ENCODE measurements at places on chromosomes 16 and 17.

GRCh38 chr16:65280845-65281512 is 159.1 kb upstream of the CDH11 start:
- no peak for DNase-seq

- DNase-seq, result no peak
Measured at GRCh38 chr16:69073181-69073702, 32.2 kb upstream of the HAS3 start.

- DNase-seq, result peak; percentile 3
Measured at GRCh38 chr17:37081287-37081686, 132.5 kb downstream of the AATF start.

- no peak for DNase-seq
Measured at GRCh38 chr16:24497440-24497839, 41.9 kb upstream of the RBBP6 start.

DNA sequence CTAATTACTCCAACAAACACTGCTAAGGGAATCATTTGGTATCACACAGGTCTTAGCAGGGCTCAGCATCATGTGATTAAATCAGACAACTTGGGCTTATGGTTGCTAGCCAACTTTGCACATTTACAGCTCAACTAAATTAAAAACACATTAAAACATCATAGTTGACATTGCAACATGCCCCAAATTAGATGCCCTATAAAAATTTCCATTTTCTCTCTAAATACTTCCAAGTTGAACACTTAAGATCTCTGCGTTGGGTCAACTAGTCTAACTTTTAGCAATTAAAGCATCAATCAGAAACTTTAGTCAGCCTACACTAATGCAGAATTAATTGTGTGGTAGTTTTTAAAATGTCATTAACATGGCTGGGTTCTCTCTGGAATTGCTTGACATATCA is 12.1 kb downstream of the DNAJC7 start:
- no peak for DNase-seq

DNA sequence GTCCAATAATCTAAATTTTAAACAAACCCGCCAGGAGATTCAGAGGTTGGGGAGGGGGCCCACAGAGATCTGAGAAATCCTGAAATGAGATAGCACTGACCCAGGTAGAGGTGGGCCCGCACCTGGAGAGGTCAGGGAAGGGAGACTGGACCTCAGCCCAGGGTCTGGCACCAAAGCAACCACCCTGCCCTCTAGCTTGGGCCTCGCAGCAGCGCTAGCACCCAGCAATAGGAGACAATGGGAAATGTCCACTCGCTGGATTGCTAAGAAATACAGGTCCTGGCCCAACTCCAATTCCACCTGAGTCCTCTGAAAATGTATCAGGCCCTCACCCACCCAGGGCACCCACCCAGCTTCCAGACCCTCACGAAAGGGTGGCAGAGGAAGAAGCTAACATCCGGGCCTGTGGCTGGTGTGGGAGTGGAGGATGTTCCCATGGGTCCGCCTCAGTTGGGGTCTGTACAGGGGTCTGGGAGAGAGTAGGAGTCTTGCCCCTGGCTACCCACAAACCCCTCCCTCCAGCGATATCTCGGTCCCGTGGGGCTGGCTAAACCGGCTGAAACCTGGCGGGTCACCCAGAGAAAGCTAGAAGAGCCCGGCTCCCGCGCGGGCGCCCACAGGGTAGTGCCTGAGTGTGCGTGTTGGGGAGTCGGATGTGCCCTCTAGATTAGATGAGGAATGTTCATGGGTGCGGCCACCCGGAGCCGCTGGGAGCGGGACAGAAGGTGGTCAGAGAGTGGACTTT is 1.1 kb downstream of the PLLP start:
- DNase-seq, result no peak

- DNase-seq, result no peak
Measured at GRCh38 chr17:80425835-80426426, 11.0 kb downstream of the ENDOV start.

DNA sequence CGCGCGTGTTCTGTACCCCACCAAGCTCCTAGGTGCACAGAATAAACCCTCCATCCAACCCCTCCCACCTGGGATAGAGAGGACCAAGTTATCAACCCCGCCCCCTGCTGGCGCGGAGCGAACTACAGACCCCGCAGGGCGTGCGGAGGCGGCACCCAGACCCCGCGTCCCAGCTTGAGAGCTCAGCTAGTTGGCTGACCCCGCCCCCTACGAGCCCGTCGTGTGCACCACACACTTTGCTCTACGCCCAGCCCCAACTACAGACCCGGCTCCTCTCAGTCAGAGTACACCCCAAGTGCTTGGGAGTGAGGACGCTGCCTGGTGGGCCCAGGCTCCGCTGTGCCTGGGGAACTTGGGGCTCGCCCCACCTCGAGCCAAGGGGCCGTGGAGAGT is 1.5 kb downstream of the GRIN2A start:
- no peak for DNase-seq

GRCh38 chr17:57892820-57893595 is 43.2 kb upstream of the MRPS23 start:
- DNase-seq, result no peak

GRCh38 chr16:58999762-59000161 is 265.6 kb upstream of the GOT2 start:
- no peak for DNase-seq

DNA sequence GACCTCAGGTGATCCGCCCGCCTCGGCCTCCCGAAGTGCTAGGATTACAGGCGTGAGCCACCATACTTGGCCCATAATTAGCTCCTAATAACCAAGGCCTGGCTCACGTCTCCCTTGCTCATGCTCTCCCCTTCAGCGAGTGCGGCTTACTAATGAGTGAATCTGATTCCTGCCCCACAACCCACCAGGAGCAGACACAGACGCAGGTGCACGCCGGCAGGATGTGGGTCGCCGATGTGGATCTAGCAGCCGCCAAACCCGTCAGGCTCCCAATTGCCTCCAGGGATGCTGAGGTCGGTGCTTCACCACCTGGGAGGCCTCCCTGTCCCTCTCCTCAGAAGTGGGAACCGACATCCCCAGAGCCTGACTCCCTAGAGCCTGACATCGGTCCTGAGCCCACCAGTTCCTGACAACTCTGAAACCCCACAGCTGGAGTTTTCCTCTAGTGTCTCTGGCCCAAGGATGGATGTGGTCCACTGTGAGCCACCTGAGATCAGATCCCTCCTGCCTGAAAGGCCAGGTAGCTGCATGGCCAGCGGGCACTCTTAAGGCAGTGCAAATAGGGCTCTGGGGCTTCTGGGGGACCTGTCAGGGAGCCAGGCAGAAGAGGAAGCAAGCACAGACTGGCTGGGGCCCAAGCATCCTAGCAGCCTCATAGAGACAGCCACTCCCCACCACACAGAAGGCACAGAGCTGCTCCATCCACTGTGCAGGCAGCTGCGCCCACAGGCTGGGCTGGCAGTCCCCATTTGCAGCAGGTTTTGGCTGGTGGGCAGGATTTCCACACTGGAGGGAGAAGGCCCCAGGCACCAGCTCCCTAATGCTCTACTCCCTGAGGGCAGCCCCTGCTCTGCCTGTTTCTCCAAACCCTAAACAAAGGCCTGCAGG is 10.8 kb downstream of the EXOC7 start:
- no peak for DNase-seq

DNA sequence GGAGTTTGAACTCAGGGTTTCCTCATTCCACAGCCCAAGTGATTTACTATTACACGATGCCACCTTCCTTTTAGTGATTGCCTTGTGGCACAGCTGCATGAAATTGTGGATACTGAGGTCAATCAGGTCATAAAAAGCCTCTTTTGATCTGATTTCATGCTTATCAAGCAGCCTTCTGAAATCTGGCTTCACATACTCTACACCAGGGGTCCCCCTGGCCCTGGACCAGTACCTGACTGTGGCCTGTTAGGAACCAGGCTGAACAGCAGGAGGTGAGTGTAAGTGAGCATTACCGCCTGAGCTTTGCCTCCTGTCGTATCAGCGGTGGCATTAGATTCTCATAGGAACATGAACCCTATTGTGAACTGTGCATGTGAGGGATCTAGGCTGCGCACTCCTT is 13.8 kb downstream of the SLFN5 start:
- no peak for DNase-seq

- no peak for DNase-seq
Measured at GRCh38 chr17:13919818-13920217, 149.5 kb upstream of the COX10 start.

- DNase-seq, result no peak
Measured at GRCh38 chr16:67087803-67088202, 21.9 kb upstream of the PHAF1 start.

- DNase-seq, result no peak
Measured at GRCh38 chr16:27238016-27238587, 30.5 kb downstream of the NSMCE1 start.

DNA sequence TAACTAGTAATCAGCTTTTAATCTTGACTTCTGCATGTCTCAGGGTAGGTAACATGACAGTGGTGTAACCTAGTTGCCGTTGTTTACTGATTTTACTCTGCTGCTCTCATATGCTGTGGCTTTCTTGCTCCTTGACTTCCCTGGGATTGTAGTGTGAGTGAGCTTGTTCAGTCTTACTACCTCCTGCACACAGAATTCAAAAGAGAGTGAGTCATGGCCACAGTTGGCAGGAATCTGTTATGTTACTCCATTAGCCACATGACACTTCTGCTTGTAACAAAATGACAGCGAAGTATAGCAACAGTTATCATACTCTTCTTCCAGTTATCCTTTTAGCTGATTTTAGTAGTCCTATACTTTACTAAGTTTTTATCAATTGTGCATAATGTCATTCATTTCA is 18.8 kb downstream of the TNRC6A start:
- DNase-seq, result no peak

DNA sequence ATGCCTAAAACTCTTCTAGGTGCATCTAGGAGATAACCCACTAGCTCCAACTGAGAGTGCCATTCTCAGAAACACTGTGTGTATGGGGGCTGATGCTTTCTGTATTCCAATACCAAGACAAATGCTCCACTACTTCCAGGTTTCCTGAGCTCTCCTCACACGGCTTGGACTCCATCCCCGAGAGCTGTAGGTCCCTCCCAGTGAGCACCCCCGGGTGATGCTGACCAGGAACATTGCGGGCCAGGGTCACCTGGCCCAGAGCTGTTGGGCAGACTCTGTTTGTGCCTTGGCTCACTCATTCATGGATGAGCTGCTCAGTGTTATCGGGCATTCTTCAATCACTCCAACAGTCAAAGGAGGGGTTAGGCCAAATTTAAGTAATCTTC is 7.0 kb downstream of the CUEDC1 start:
- no peak for DNase-seq

DNA sequence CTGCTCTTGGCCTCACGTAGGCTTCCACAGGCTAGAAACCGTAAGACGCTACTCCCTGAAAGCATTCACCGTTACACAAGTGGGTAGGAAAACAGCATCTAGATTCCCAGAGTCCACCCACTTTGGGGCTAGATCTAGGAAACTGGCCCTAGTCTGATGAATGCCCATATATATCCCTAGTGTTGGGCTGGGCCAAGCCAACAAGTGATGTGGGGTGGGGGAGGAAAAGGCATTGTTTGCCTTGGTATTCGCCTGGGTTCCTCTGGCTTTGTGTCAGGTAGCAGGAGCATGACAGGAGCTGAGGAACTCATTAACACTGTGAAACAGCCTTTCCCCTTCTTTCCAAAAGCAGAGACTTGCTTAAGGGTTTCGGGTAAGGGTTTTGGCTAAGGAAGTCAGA is 112.4 kb downstream of the SMG6 start:
- no peak for DNase-seq

DNA sequence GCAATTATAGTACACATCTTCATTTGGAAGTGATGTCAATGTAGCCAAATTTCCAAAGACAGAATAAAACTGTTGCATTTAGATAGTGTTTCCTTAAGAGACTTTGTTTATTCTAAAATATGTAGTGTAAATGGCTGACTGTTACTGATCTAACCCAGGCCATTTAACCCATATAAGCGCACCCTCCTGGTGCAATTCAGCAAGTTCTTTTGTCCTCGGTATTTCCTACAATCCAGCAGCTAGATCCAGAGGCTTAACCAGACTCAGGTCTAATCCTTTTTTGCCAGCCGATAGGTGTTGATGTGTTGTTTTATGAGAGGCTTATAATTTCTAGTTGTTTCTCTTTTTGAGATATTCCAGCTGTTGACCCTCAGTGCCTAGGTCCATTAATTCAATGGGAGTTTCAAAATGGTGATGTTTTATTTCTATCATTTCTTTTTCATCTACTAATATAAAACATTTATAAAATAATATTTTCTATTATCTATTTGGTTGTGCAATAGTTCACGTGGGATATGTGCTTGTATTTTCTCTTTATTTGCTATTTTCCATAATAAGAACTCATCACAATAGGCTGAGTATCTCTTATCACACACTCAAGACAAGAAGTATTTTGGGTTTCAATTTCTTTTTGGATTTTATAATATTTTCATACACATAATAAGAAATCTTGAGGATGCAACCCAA is 14.5 kb downstream of the ABCA9 start:
- no peak for DNase-seq

DNA sequence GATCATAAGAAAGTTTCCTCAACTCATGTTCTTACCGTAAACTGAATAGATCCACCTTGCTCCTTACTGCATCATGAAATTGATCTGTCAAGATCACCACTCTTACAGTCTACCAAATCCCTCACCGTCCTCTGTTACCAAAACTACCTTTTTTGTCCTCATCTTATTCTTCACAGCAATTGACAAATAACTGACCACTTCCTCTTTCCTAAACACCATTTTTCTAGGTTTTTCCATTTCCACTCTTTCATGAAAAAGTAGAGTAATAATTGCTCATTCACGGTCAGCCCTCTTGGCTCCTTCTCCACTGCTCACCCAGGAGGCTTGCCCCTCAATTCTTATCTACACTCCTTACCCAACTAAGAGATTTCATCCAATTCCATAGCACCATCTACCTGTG is 44.9 kb downstream of the ABCA5 start:
- no peak for DNase-seq

DNA sequence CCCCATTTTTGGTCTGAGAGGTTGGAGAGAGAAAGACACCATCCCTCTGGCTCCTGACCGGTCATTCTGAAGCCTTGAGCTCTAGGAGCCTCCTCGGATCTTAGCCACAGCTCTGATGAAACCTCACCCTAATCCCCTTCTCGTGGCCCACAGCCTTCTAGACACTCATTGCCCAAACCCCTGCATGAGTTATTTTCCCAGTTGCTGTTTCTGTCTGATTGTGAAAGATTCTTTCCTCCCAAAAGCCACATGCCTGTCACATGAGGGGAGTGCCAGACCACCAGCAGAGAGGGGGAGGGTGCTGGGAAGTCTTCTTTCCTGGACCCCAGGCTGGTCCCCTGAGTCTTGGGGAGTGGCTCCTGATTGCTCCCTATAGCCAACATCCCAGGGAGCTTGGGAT is 17.6 kb upstream of the ABR start:
- no peak for DNase-seq

DNA sequence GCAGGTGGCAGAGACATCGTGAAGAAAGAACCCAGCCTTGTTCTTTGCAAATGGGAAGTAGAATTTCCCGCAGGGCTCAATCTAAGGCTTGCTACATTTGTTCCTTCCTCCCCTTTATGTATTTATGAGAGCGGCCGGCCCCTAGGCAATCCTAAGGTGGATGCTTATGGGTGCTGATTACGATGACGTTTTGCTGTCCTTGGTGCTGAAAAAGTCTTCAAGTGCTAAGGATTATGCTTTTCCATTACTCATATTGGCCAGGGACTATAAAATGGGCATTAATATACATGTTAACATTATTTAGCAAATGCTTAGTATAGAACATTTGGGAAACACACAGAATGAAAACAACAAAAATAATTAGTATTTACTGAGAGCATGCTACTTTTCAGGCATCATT is 313.3 kb upstream of the XYLT1 start:
- no peak for DNase-seq

- DNase-seq, result no peak
Measured at GRCh38 chr17:14302091-14302430, 1.2 kb downstream of the HS3ST3B1 start.

Data from DMS 273 treated with DMSO at 0.1 percent for 48 hours (cell line).